Suprapubic skin (tissue), 4 donors: ENCODE measurements at places on chromosomes 16 and 17.

- no peak overlapping the region for H3K27ac ChIP-seq
- no peaks in the 10 kb centered on the region for H3K36me3 ChIP-seq
- peaks cover 80% of the 10 kb centered on the region for H3K27me3 ChIP-seq
Measured at GRCh38 chr16:89036776-89037175, 56.9 kb upstream of the ACSF3 start.

DNA sequence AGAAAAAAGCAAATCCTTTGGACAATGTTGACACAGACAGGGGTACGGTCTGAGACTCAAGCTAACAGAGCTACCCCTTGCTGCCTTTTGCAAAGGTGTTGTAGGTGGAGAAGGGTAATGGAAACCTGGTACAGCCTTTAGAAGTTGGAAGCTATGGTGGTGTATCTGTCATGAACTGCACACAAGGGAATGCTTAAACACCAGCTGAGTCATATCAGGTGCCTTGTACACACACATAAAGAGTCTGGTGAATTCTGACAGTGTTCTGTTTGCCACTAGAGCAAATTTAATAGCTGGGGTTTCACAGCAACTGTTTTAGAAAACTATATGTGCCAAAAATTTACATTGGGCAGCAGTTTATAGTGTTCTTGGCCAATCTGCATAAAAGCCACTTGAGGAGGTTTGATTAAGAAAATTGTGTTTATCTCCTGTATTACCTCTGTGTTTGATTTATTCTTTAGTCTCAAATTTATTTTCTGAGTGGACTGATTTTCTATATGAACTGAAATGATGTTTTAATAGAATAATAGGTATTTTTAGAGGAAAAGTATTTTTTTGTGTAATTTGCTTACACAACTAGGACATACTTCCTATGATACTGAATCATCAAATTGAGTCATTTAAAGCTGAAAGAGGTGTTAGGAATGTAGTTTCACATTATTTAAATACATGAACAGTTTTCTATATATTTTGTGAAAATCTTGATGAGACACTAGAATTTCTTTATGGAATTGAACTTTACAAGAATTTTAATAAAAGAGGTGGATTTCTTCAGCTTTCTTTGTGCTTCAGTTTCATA, 136.9 kb downstream of the MAP2K6 start:
- no peak overlapping the region for H3K4me3 ChIP-seq
- DNase-seq, result no peak
- H3K27me3 ChIP-seq, result no peaks in the 10 kb centered on the region
- no peaks in the 10 kb centered on the region for H3K4me1 ChIP-seq
- H3K27ac ChIP-seq, result no peak overlapping the region

- no peak for DNase-seq
- H3K4me3 ChIP-seq, result no peak overlapping the region
- no peaks in the 10 kb centered on the region for H3K27me3 ChIP-seq
- H3K36me3 ChIP-seq, result peaks cover 2% of the 10 kb centered on the region
Measured at GRCh38 chr16:53899431-53899830, 195.5 kb downstream of the FTO start.

DNA sequence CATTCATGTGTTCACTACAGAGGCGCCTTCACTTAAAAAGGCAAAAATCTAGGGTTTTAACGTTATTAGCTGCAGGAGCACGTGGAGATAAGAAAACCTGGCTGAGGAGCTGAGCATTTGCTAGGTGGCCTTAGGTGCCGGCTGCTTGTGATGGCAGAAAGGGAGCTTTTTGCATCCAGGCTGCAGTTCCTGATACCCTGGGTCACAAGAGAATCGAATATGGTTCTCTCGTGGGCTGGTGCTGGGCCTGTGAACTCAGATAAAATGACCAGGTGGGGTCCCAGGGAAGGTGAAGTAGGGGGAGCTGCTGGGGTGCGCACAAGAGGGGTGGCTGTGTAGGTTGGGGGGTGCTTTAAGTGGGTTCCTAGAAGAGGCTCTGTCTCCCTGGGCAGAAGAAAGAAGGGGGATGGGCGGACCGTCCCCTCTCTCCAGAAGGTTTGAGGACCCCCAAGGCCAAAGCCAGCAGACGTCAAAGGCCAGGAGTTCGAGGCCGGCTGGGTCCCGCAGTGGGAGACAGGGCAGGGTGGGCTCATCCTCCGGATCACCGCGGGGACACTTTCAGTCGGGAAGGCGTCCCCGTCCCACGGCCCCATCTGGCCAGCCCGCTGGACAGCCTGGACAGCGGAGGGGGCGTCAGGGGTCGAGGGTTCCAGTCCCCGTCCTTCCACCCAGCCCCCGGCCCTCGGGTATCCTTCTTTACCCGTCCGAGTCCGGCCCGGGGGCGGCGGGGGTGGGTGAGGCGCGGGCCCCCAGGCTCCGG, 740 bp upstream of the CMIP start:
- H3K36me3 ChIP-seq, result no peaks in the 10 kb centered on the region
- H3K4me3 ChIP-seq, result peak overlapping the region; percentile 95
- no peaks in the 10 kb centered on the region for H3K27me3 ChIP-seq
- peak overlapping the region; percentile 95 for H3K27ac ChIP-seq
- DNase-seq, result no peak
- peaks cover 36% of the 10 kb centered on the region for H3K4me1 ChIP-seq

- peaks cover 4% of the 10 kb centered on the region for H3K4me1 ChIP-seq
- peaks cover 2% of the 10 kb centered on the region for H3K27me3 ChIP-seq
- H3K27ac ChIP-seq, result no peak overlapping the region
- H3K4me3 ChIP-seq, result no peak overlapping the region
- no peaks in the 10 kb centered on the region for H3K36me3 ChIP-seq
Measured at GRCh38 chr16:9159839-9160550, 68.6 kb downstream of the HAPSTR1 start.

GRCh38 chr17:38557836-38558727, 47.7 kb downstream of the SRCIN1 start:
- H3K36me3 ChIP-seq, result no peaks in the 10 kb centered on the region
- H3K27me3 ChIP-seq, result peaks cover 31% of the 10 kb centered on the region
- peaks cover 49% of the 10 kb centered on the region for H3K4me1 ChIP-seq
- H3K27ac ChIP-seq, result peak overlapping the region; percentile 43
- peak; percentile 95 for DNase-seq

GRCh38 chr16:27907457-27907972, 156.0 kb downstream of the GSG1L start:
- no peak for DNase-seq
- peaks cover 23% of the 10 kb centered on the region for H3K27me3 ChIP-seq
- no peaks in the 10 kb centered on the region for H3K36me3 ChIP-seq
- no peak overlapping the region for H3K27ac ChIP-seq
- no peaks in the 10 kb centered on the region for H3K4me1 ChIP-seq

GRCh38 chr17:51508048-51508447, 247.7 kb downstream of the UTP18 start:
- no peaks in the 10 kb centered on the region for H3K4me1 ChIP-seq
- no peaks in the 10 kb centered on the region for H3K36me3 ChIP-seq
- H3K27ac ChIP-seq, result no peak overlapping the region
- H3K27me3 ChIP-seq, result peaks cover 7% of the 10 kb centered on the region
